Glutamatergic neuron (in vitro differentiated cells): ENCODE measurements at places on chromosomes 6 and 20. TPM values are rescaled to one million over a fixed set of nuclear protein-coding genes. Genes with fewer than 3 reads are reported as not detected.
A peak's percentile ranks its signal among the peaks of the same experiment; 100 is the strongest.

GRCh38 chr20:34260208-34260942 is 19.2 kb downstream of the ASIP start:
- peaks cover 1% of the 10 kb centered on the region for H3K27me3 ChIP-seq
- no peak for DNase-seq
- H3K36me3 ChIP-seq = no peaks in the 10 kb centered on the region
- no peak overlapping the region for H3K4me3 ChIP-seq
- H3K27ac ChIP-seq = no peak overlapping the region
- H3K4me1 ChIP-seq = peaks cover 2% of the 10 kb centered on the region

DNA sequence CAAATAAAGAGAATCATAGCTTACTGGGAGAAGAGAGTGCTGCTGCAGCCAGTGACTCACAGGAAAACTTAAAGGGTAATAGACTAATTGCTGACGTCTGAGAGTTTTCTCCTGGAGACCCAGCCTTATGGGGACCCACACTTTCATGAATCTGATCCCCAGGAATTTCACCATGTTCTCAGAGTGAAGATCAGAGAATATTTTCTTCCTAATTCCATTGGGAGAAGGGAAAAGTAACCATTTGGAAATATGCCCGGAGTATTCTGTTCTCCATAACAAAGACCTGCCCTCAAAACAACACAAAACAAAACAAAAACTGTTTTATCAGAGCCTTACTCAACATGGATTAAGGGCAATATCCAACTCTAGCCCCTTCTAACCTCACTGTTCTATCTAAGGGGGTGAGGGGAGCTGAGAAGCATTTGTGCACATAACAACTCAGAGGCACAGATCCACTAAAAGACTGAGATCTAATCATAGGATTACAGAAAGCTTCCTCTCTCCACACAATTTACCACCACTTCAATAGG is 168.2 kb upstream of the SSTR4 start:
- H3K27ac ChIP-seq = no peak overlapping the region
- no peak overlapping the region for H3K4me3 ChIP-seq
- no peaks in the 10 kb centered on the region for H3K27me3 ChIP-seq
- no peak for DNase-seq

DNA sequence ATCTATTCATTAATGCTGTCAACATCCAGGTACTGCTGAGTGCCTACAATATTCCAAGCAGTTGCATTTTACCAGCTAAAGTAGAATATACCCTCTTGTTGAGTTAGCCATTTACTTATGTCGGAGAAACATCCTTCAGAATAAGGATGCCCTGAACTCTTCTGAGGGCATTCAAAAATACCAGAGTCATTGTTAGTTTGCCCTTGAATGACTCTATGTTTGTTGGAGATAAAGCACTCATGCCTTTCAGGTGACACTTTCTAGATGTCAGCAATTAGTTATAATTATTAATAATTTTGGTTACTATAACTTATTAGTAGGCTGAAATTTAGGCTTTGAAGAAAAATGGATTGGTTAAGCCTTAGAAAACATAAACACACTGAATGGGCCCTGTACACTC is 286.2 kb upstream of the STXBP5 start:
- no peak for DNase-seq
- H3K36me3 ChIP-seq = no peaks in the 10 kb centered on the region
- H3K27ac ChIP-seq = no peak overlapping the region
- H3K4me3 ChIP-seq = no peak overlapping the region
- peaks cover 6% of the 10 kb centered on the region for H3K4me1 ChIP-seq

GRCh38 chr6:22141241-22141745 is 155.5 kb downstream of the PRL start:
- H3K27ac ChIP-seq = peak overlapping the region; percentile 25
- H3K4me1 ChIP-seq = peaks cover 26% of the 10 kb centered on the region
- peaks cover 1% of the 10 kb centered on the region for H3K27me3 ChIP-seq
- H3K36me3 ChIP-seq = no peaks in the 10 kb centered on the region
- DNase-seq = no peak
- no peak overlapping the region for H3K4me3 ChIP-seq

- no peak overlapping the region for H3K27ac ChIP-seq
- no peaks in the 10 kb centered on the region for H3K4me1 ChIP-seq
Observed at GRCh38 chr6:120671519-120671918, 662.8 kb downstream of the TBC1D32 start.

DNA sequence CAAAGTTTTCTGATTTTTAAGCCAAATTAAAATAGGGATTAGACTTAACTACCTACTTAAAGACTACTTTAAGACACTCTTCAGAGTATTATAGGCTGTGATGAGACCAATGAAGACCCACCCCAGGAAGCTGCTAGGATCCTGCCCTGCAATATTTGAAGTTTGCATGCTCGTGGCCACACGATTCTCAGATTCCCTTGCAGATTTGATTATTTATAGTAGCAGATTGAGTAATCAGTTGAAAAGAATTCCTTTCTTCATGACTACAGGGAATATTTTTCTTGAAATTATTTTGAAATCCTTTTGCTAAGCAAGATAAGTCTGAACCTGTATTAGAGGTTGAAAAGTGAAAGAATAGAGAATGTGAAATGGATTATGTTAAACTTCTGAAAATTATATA is 122.3 kb downstream of the B3GAT2 start:
- peaks cover 7% of the 10 kb centered on the region for H3K4me1 ChIP-seq
- H3K4me3 ChIP-seq = no peak overlapping the region
- no peaks in the 10 kb centered on the region for H3K36me3 ChIP-seq
- H3K27me3 ChIP-seq = no peaks in the 10 kb centered on the region
- no peak overlapping the region for H3K27ac ChIP-seq
- DNase-seq = no peak

DNA sequence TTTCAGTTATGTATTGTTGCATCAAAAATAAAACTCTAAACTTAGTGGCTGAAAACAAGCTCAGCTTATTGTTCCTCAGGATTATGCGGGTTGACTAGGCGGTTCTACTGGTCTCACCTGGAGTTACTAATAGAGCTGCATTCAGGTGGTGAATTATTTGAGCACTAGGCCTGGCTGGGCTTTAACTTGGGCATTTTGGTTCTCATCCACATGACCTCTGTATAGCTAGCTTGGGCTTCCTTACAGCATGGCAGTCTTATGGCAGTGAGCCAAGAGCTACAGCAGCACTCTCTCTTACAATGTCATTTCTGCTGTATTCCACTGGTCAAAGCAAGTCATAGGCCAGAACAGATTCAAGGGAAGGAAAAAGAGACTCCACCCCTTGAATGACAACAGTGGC is 1.6 kb downstream of the PGBD1 start:
- no peaks in the 10 kb centered on the region for H3K27me3 ChIP-seq
- peak overlapping the region; percentile 97 for H3K4me3 ChIP-seq
- peaks cover 6% of the 10 kb centered on the region for H3K4me1 ChIP-seq

The PPP1R3D gene
- 1.3 TPM for total RNA-seq

The IL17A gene
- total RNA-seq = not detected

The SCRT2 gene
- total RNA-seq = 28.0 TPM

The HLA-DRB5 gene
- total RNA-seq = not detected
